ENCODE measurements at places on chromosomes 6 and 20.

DNA sequence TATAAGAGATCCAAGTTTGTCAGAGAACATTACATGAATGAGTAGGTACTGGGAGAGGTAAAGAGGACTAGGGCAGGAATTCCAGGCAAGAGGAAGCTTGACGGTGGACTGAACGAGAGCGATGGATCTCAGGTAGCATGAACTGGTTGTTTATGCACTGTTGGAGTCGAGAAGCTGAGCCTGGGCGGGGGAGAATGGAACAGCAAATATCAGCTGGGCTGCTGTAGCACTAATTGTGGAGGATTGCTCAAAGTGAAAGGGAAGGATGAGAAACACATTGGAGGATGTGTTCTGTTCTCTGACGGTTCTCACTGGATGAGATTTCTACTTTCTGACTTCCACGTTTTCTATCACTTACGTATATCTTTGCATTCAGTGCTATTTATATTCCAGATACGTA lies 164.2 kb downstream of the PHF3 start:
- no peak for DNase-seq

DNA sequence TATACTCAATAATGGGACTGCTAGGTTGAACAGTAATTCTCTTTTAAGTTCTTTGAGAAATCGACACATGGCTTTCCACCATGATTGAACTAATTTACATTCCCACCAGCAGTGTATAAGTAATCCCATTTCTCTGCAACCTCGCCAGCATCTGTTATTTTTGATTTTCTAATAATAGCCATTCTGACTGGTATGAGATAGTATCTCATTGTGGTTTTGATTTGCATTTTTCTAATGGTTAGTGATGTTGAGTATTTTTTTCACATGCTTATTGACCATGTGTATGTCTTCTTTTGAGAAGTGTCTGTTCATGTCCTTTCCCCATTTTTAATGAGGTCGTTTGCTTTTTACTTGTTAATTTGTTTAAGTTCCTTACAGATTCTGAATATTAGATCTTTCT lies 66.5 kb downstream of the STK4 start:
- no peak for DNase-seq

GRCh38 chr20:48821261-48821920 lies 6.4 kb downstream of the PREX1 start:
- DNase-seq = peak; percentile 39

GRCh38 chr20:38032585-38033329 lies 499 bp downstream of the TTI1 start:
- peak; percentile 19 for DNase-seq

DNA sequence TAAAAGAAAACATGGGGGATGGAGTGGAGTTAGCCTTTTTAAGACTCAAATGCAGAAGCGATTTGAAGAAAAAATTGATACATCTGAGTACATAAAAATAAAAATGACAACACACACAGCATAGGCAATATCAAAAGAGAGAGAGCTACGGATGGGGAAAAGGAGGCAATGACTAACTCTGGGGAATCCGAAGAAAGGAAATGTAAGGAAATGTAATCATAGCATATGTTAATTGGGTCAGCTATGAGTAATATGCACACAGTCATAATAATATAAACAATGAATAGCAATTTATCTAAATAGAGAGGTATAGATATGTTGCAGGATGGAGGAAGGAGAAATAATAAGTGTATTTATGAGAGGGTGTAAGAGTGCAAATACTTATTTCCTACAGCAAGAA lies 83.4 kb downstream of the NOL4L start:
- DNase-seq = no peak

GRCh38 chr6:45196121-45196520 lies 132.0 kb upstream of the RUNX2 start:
- DNase-seq = no peak

GRCh38 chr20:48215536-48215935 lies 430.3 kb upstream of the SULF2 start:
- DNase-seq = no peak

DNA sequence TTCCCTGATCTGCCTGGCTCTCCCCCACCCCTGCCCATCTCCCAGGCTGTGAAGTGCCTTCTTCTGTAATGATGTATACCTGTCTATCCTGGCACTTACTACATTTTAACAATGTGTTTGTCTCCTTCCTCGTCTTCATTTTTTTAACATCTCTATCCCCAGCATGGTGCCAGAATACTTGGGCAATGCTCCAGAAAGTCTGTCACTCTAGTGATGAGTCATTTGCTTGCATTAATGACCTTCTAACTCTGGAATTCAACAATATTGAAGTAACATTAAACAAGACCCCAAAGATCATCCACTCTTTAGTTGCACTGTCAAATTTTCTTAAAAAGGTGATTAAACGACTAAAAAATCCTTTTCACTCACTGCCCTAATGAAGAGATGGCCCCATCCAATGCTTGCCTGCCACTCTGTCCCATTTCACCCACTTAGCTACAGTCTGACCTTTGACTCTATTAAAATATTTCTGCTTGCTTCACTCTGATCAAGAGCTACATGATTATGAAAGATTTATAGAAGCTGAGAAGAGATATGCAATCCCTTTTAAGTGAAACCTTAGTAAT lies 7.7 kb upstream of the KLHL31 start:
- DNase-seq = no peak

DNA sequence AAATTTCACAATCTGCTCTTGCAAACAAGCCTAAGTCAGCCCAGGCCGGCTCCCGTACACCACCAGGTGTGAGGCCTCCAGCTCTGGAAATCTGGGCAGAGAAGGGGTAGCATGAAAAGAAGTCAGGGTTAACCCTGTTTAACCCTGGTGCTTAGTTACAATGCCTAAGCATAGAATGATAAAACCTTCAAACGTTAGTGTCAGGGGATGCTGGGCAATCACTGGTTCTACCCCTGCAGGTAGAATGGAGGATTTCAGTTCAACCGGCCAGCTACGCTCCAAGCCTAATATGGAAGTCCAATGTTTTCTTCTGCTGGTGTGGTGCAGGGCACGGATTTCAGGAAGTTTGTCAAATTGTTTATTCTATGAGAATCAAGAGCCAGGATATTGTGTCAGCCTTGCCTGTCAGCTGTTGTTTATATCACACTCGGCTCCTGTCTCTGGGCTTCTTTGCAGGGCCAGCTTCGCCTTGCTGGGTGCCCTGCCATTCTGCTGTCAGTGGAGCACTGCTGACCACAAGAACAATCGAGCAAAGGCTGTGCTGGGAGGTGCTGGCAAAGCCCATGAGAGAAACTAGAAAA lies 20.2 kb upstream of the CD93 start:
- no peak for DNase-seq

DNA sequence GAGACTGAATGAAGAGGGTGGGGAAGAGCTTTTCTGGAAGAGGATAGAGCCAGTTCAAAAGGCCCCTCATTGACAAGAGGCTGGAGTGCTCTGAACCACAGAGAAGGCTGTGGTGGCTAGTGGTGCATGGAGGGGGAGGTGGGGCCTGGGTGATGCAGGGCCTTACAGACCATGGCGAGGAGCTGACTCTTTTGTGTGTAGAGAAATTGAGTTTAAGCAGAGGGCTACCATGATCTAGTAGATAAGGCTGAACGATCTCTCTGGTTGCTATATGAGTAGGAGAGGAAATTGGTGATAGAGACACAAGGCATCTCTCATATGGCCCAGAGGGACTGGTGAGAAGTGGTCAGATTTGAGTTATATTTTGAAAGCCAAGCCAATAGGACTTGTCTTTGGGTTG lies 137.6 kb downstream of the UST start:
- no peak for DNase-seq

DNA sequence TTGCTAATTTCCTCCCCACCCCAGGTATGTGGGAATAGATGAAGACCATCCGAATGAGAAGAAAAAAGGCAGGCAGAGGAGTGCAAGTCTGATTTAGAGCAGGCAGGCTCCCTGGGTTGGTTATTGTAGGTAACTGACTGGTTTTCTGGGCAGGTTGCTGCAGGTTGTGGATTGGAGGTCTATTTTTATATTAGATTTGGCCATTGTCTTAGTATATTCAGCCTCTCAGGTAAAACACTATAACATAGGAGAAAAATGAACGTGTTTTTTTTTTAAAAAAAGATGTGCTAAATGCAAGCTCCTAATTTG lies 492 bp upstream of the TBC1D7 start:
- DNase-seq = no peak

GRCh38 chr6:44224029-44224964 lies 902 bp downstream of the SLC29A1 start:
- no peak for DNase-seq

GRCh38 chr20:62832212-62832922 lies 15.5 kb downstream of the COL9A3 start:
- DNase-seq = no peak

DNA sequence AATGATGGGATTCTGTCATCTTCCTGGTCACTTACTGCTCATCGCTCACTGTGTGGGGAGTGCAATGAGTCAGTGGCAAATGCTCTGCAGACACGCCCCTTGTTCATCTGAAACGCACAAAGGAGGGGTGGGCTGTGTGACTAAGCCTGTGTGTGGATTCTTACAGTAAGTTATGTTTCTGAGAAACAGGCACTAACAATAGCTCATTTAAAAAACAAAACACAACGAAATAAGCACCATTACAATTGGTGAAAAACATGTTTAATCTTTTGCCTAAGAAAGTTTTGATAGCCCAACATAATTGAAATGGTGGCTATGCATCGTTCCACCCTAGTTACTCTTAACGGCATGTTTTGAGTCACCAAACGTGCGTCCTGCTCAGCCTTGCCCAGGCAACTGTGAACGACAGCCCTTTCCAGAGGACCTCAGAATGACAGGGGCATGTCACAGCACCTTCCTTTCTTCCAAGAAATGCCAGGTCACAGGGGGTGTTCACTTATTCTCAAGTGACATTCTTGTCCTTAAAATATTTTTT lies 118.4 kb upstream of the SGK1 start:
- DNase-seq = peak; percentile 55

DNA sequence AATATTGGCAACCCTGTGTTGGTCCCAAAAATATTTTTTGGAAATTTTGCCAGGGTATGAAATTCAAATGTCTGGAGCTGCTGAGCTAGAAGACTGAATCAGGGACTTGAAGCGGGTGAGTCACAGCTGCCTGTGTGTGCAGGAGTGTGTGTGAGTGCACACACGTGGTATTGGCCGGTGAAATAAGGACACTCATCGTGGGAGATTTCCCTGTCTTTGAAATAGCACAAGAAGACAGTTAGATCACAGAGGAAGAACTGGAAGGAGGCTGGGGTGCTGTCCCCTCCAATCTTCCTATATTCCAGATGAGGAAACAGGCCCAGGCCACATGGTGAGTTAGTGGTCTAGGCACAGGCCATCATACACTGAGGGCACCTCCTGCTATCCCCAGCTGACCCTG lies 123.8 kb upstream of the MLN start:
- DNase-seq = no peak

DNA sequence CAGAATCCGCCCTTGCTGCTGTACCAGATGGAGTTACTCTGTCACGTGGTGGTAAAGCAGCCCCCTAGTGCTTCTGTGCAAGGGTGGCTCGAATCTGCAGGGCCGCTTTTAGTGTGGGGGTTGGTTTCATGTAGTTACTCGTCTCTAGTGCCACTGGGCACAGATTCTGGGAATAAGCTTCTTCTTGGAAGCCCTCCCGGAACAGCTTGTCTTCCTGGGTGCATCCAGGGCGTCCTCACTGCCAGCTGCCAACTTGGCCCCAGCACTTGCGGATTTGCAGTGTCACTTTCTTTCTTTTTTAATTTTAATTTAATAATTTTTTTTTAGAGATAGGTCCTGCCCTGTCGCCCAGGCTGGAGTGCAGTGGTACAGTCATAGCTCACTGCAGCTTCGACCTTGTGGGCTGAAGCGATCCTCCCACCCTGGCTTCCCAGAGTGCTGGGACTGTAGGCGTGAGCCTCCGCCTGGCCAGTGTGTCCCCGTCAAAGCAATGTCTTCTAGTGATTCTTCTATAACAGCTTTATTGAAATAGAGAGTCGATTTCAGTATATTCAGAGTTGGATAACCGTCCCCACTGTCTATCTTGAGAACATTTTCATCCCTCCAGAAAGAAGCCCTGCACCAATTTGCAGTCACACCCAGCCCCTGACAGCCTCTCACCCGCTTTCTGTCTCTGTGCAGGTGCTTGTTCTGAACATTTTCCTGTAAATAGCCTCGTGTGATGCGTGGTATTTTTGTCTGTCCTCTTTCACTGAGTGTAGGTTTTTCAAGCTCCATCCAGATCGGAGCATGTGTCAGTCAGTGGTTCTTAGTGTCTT lies 25.9 kb downstream of the PYGB start:
- no peak for DNase-seq

DNA sequence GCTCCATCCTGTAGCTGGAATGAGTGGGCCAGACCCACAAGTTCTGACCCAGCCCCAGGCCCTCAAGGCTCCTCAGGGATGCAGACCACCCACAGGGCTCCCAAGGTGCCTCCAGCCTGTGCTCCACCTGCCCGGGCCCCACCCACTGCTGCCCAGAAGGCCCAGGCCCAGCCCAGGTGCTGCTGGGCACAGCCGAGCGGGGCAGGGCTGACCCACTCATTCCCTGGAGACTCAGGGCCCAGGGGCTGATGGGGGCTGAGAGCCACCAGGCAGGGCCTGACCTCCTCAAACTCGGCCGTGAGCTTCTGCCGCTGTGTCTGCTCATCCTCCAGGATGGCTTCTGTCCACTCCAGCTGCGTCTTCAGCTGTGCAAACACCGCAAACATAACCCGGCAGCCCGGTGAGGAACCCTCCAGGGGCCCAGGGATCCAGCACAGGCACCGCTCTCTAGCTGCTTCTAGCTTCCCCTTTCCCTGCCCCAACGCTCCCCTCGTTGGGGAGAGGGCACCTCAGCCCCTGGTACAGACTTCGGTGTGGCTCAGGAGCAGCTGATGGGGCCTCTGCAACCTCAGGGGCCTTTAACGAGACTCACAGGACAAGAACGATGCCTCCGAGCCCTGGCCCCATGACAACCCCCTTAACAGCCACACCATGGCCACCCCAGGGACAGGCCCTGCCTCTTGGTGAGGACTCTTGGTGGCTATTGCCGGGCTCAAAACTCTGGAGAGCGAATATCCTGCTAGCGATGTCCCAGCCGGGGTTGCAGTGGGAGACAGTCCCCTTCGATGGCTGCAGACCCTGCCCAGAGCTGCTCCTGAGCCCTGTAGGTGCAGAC lies 46.0 kb downstream of the DSTN start:
- DNase-seq = no peak

GRCh38 chr6:133871131-133871530 lies 17.8 kb upstream of the TCF21 start:
- DNase-seq = no peak

- DNase-seq = no peak
Observed at GRCh38 chr20:18511571-18511970, 3.8 kb downstream of the SEC23B start.

DNA sequence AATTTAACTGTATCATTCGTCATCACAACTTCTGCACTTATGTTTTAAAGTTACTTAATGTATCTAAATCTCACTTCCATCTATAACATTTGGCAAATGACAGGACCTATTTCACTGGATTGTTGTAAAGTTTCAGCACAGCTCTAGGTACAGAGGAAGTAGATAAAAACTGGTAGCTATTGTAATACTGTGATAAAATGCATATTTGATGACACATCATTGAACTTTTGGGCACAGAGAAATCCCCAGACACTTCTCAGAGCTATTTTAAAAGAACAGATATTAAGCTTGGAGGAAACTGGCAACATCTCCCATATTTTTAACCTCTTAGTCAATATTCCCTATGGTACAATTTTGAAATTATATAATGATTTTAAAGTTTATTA lies 138.7 kb downstream of the RFPL4B start:
- DNase-seq = no peak

Measured in T-helper 2 cell (primary cell).